ENCODE measurements at places on chromosomes 1 and 21. TPM values are rescaled to one million over a fixed set of nuclear protein-coding genes. Genes with fewer than 3 reads are reported as not detected.

The ZFP69B gene
- total RNA-seq, result 0.45 TPM

DNA sequence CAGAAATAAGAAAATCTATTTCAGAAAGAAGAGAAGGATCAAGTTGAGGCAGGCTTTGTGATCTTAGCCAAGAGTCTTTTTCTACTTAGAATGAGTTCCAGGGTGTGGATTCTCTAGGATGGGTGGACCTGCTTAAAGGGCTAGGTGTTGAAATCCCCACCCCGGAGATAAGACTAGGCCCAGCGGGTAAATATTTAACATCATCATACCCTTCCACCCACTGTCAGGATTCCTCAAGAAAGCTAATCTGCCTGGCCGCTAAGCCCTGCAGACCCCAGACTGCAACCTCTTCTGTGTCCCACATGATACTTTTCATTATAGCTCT lies 5.8 kb downstream of the IGSF9 start:
- H3K4me1 ChIP-seq, result peaks cover 36% of the 10 kb centered on the region
- no peaks in the 10 kb centered on the region for H3K36me3 ChIP-seq
- no peaks in the 10 kb centered on the region for H3K27me3 ChIP-seq
- no peak for DNase-seq
- H3K4me3 ChIP-seq, result no peak overlapping the region

GRCh38 chr1:9302745-9303524 lies 10.2 kb downstream of the SPSB1 start:
- peaks cover 60% of the 10 kb centered on the region for H3K4me1 ChIP-seq
- H3K27ac ChIP-seq, result peak overlapping the region; percentile 47
- no peaks in the 10 kb centered on the region for H3K27me3 ChIP-seq
- H3K4me3 ChIP-seq, result no peak overlapping the region

DNA sequence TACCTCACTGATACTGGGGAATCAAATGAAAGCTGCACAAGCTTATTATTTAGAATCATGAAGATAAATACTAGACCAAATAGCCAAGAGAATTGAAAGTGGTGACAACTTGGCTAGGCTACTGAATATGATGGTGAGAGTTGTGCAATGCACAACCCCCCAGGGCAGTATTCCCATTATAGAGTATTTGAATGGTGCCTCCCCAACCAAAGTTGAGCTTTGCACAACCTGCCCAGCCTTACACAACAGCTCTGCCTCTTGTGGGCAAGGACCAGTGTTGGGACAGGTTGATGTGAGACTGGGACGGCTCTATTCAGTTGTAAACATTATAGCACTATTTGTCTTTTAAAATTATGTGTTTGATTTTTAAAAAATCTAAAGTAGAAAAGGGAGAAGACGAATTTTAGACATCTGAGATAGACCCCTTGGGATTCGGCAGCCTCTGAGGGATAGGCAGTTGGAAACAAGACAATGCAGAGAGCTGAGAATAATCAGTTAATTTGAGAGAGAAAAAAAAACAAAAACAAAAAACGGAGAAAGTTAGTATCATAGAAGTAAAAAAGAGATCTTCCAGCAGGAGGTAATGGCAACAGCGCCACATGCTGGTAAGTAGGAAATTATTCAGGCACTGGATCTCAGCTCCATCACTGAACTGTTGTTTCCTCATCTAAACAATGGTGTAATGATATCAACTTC lies 91.0 kb upstream of the KCNA3 start:
- H3K4me1 ChIP-seq, result no peaks in the 10 kb centered on the region
- H3K27me3 ChIP-seq, result peaks cover 4% of the 10 kb centered on the region
- peak; percentile 73 for DNase-seq
- no peaks in the 10 kb centered on the region for H3K36me3 ChIP-seq
- no peak overlapping the region for H3K4me3 ChIP-seq

- no peaks in the 10 kb centered on the region for H3K4me1 ChIP-seq
- no peak for DNase-seq
- H3K4me3 ChIP-seq, result no peak overlapping the region
- H3K27ac ChIP-seq, result no peak overlapping the region
- peaks cover 36% of the 10 kb centered on the region for H3K36me3 ChIP-seq
These were observed 45.4 kb downstream of the LCA5L start for GRCh38 chr21:39400173-39400572.

DNA sequence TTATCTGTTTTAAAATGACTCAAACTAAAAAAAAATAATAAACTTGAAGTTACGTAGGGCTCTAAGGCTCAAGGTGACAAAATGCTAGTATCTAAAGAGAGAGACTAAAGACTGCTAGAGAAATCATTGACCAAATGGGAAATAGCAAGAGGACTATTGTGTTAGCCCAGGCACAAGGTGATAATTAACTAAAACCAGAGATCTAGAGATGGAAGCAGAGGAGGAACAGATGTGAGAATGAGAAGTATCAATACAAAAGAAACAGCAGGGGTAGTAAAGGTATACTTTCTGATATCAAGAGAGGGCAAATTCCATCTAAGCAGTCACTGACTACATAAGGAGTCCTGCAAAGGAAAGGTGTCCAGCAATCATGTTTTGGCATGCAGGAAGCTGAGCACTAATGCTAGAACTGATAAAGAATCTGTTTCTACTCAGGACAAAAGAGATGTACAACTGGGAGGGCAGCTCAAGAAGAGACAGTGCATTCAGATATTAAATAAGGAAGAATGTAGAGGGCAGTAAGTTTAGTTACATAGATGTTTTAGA lies 100.2 kb upstream of the GNG4 start:
- no peak for DNase-seq
- H3K36me3 ChIP-seq, result peaks cover 98% of the 10 kb centered on the region
- H3K27me3 ChIP-seq, result no peaks in the 10 kb centered on the region
- no peak overlapping the region for H3K27ac ChIP-seq
- H3K4me3 ChIP-seq, result no peak overlapping the region

DNA sequence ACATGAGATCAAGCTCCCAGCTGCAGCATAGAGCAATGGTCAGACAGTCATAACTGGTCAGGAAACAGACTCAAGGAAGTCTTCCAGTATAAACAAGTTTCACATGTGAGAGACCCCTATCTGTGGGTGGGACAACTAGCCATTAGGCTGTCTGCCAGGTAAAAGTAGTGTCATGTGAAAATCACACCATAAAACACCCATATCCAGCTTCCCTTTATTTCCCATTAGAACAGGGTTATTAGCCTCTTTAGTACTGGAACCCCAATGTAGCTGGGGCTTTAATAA lies 426.7 kb downstream of the KCNT2 start:
- peak; percentile 3 for DNase-seq
- H3K4me3 ChIP-seq, result no peak overlapping the region
- no peak overlapping the region for H3K27ac ChIP-seq
- H3K36me3 ChIP-seq, result no peaks in the 10 kb centered on the region
- H3K4me1 ChIP-seq, result no peaks in the 10 kb centered on the region

- no peaks in the 10 kb centered on the region for H3K36me3 ChIP-seq
- H3K27me3 ChIP-seq, result no peaks in the 10 kb centered on the region
- no peak for DNase-seq
- no peak overlapping the region for H3K27ac ChIP-seq
- no peak overlapping the region for H3K4me3 ChIP-seq
- H3K4me1 ChIP-seq, result no peaks in the 10 kb centered on the region
These were observed 71.8 kb downstream of the DUSP10 start for GRCh38 chr1:221670081-221670480.

DNA sequence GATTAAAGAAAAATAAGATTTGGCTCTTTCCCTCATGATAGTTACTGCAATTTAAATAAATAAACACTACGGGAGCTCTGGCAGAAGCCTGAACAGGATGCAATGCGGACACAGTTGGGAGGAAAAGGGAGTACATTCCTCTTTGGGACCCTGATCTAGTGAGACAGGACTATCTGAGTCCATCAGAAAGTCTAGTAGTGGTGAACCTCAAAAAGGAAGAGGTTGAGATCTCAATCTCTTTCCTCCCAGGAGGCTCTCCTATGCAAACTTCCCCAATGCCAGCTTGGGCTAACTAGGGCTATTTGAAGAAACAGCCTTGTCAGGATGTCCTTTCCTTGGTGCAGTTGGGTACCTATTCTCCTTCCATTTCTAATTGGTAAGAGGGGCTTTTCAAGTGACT lies 4.9 kb upstream of the ABCD3 start:
- DNase-seq, result no peak
- H3K27me3 ChIP-seq, result no peaks in the 10 kb centered on the region
- no peak overlapping the region for H3K27ac ChIP-seq
- H3K4me1 ChIP-seq, result no peaks in the 10 kb centered on the region

DNA sequence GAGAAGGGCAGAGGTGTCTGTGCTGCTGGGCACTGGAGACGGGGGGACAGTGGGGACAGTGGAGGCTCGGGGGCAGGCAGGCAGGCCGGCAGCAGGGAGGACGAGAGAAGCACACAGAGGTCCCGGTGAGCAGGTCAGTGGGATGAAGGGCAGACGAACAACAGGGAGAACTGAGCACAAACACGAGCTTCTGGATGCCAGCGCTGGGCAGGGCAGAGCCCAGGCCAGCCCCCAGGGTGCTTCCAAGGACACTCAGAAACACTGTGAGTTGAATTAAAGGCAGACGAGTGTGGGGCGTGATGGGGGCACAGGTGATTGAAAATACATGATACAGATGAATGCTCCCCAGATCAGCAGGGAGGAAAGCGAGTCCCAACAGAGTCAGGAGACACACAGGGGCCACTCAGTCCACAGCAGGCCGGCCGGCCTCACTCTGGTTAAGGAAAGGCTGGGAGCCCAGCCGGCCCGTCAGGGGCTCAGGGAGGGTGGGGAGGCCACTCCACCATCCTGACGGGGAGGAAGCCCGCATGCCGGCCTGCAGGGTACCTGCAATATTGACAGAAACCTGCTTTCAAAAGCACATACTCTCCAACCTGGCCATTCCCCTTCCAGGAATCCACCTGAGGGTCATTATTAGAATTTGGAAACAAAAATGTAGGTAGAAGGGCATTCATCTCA lies 14.1 kb downstream of the SLC19A1 start:
- peaks cover 49% of the 10 kb centered on the region for H3K36me3 ChIP-seq
- H3K4me1 ChIP-seq, result peaks cover 7% of the 10 kb centered on the region
- no peak overlapping the region for H3K27ac ChIP-seq
- DNase-seq, result peak; percentile 40

GRCh38 chr21:45534636-45535331 lies 7.5 kb downstream of the SLC19A1 start:
- no peaks in the 10 kb centered on the region for H3K27me3 ChIP-seq
- DNase-seq, result peak; percentile 91
- H3K27ac ChIP-seq, result peak overlapping the region; percentile 67
- H3K4me1 ChIP-seq, result peaks cover 33% of the 10 kb centered on the region

The ATP6V1G3 gene
- not detected for total RNA-seq

The ADGRB2 gene
- 3.3 TPM for total RNA-seq

The ZNF697 gene
- 10.4 TPM for total RNA-seq

The OR2T11 gene
- total RNA-seq, result not detected

- H3K36me3 ChIP-seq, result no peaks in the 10 kb centered on the region
- no peak overlapping the region for H3K4me3 ChIP-seq
- no peaks in the 10 kb centered on the region for H3K27me3 ChIP-seq
- no peaks in the 10 kb centered on the region for H3K4me1 ChIP-seq
- no peak overlapping the region for H3K27ac ChIP-seq
These were observed 253.2 kb downstream of the CRB1 start for GRCh38 chr1:197521118-197521739.

- H3K27me3 ChIP-seq, result no peaks in the 10 kb centered on the region
- H3K27ac ChIP-seq, result no peak overlapping the region
- DNase-seq, result no peak
These were observed 31.9 kb downstream of the MIXL1 start for GRCh38 chr1:226255380-226255779.

GRCh38 chr1:47678464-47678980 lies 240.7 kb downstream of the FOXD2 start:
- no peaks in the 10 kb centered on the region for H3K27me3 ChIP-seq
- no peaks in the 10 kb centered on the region for H3K4me1 ChIP-seq
- no peaks in the 10 kb centered on the region for H3K36me3 ChIP-seq
- no peak overlapping the region for H3K4me3 ChIP-seq
- H3K27ac ChIP-seq, result no peak overlapping the region

GRCh38 chr1:5485968-5486696 lies 506.1 kb downstream of the NPHP4 start:
- H3K36me3 ChIP-seq, result no peaks in the 10 kb centered on the region
- no peak overlapping the region for H3K4me3 ChIP-seq
- DNase-seq, result no peak
- no peak overlapping the region for H3K27ac ChIP-seq

DNA sequence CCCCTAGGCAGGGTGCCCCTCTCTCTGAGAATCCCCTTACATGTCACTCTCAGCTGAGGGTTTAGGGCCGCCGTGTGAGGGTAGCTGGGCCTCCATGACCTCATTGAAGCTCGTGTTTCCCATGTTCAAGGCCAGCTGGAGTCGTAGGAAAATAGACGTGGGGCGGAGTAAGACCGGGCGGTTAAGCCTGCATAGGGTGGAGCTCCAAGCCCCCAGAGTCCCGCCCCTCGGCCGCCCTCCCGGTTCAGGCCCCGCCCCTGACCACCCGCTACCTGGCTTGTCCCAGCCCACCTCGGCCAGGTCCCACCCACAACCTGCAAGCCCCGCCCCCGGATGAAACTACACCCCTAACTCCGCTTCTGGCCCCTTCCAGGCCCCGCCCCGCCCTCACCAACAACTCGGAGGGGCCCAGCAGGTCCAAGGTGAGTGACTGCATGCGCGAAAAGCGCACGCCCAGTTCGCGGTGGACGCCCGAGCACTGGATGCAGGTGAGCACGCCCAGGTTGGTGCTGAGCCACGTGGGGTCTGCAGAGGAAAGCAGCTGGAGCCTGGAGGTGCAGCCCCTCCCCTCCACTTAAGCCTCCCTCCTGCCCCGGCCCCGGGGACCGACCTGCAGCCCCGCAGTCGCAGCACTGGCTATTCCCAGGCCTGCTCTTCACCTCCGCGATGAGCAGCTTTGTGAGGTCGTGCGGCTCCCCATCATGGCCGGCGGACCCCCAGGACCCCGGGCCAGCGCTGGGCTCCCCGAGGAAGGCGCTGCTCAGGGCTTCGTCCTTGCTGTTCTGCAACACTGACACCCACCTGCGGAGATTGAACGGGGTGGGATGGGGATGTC lies 12.2 kb upstream of the TCEA3 start:
- peaks cover 9% of the 10 kb centered on the region for H3K4me1 ChIP-seq
- H3K27me3 ChIP-seq, result no peaks in the 10 kb centered on the region
- no peak overlapping the region for H3K27ac ChIP-seq
- peaks cover 97% of the 10 kb centered on the region for H3K36me3 ChIP-seq
- DNase-seq, result peak; percentile 37

- H3K27me3 ChIP-seq, result no peaks in the 10 kb centered on the region
- H3K36me3 ChIP-seq, result no peaks in the 10 kb centered on the region
- no peak overlapping the region for H3K27ac ChIP-seq
- DNase-seq, result no peak
These were observed 113.4 kb upstream of the HOOK1 start for GRCh38 chr1:59701376-59701775.

DNA sequence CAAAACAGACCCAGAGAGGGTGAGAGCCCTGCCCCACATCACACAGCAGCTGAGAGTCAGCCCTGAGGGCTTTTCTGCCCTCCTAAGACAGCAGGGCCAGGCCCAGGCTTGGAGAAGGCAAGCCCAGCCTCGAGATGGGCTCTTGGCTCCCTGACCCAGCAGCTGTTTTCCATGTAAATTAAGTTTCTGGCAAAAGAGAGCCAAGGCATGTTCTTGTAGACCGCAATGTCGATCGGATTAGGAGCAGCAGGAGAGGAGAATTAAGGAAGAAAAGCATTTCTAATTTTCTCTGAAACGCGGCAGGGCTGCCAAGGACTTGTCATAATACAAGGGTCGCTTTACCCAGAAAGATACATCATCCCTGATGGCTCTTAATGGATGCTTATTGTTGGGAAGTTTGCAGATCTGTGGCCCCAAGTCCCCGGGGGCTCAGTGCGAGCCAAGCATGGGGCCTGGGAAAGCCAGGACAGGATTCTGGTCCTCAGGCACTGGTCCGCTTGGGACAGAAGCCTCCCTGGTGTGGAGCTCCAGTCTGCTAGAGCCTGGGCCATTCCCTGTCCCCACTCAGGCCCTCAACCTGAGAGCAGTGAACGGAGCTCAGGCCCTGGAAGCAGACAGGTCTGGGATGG lies 62.8 kb downstream of the DMRTB1 start:
- DNase-seq, result peak; percentile 81
- peaks cover 32% of the 10 kb centered on the region for H3K4me1 ChIP-seq
- no peaks in the 10 kb centered on the region for H3K27me3 ChIP-seq
- H3K4me3 ChIP-seq, result no peak overlapping the region
- no peaks in the 10 kb centered on the region for H3K36me3 ChIP-seq

The AZIN2 gene
- 2.0 TPM for total RNA-seq
